ENCODE measurements at places on chromosomes 5 and 9. TPM values are rescaled to one million over a fixed set of nuclear protein-coding genes. Genes with fewer than 3 reads are reported as not detected.
A peak's percentile ranks its signal among the peaks of the same experiment; 100 is the strongest.

The NAIP gene
- total RNA-seq = 25.9 TPM

DNA sequence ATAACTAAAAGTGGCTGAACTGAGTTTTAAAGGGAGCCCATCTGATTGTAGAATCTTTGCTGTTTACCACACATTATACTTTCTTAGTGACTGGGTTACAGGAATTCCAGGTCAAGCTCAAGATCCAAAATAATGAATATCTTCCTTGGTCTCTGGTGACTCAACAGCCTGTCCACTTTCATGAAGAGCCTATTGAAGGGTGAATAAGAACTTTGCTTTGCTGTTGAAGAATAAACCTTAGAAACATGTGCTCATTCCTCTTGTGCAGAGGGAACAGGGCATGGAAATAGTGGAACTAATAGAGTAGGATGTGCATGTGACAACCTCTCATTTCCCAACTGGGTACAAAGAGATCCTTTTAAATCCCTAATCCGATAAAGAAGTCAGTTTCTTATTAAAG is 21.4 kb downstream of the ALDH1A1 start:
- H3K27me3 ChIP-seq = no peaks in the 10 kb centered on the region
- DNase-seq = no peak
- H3K4me3 ChIP-seq = no peak overlapping the region
- H3K36me3 ChIP-seq = peaks cover 11% of the 10 kb centered on the region
- peak overlapping the region; percentile 73 for H3K27ac ChIP-seq
- no peaks in the 10 kb centered on the region for H3K4me1 ChIP-seq

DNA sequence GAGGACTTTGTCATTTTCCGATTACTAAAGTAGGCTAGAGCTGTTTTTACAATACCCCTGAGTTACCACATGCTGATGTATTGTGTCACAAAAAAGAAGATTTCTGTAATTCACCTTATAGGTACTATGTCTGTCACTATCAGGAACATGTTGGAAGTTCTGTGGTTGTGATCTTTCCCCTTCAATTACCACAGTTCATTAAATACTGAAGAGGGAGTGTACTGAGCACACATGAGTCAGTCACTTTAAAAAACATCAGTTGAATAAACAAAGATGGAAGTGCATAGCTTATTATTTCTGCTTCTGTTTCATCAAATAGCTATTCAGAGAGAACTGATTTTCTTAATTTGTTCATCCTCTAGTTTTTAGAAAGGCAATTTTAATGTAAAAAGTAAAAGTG is 31.7 kb downstream of the AP3S1 start:
- H3K27me3 ChIP-seq = no peaks in the 10 kb centered on the region
- H3K27ac ChIP-seq = no peak overlapping the region
- H3K4me3 ChIP-seq = no peak overlapping the region
- no peak for DNase-seq
- H3K4me1 ChIP-seq = no peaks in the 10 kb centered on the region
- H3K36me3 ChIP-seq = peaks cover 36% of the 10 kb centered on the region

GRCh38 chr5:65043843-65044359 is 275.2 kb downstream of the CWC27 start:
- no peak overlapping the region for H3K4me3 ChIP-seq
- H3K27me3 ChIP-seq = no peaks in the 10 kb centered on the region
- no peaks in the 10 kb centered on the region for H3K36me3 ChIP-seq
- DNase-seq = no peak

- no peak for DNase-seq
- H3K4me1 ChIP-seq = no peaks in the 10 kb centered on the region
- no peak overlapping the region for H3K27ac ChIP-seq
- H3K36me3 ChIP-seq = no peaks in the 10 kb centered on the region
- H3K27me3 ChIP-seq = no peaks in the 10 kb centered on the region
Observed at GRCh38 chr5:103513701-103514100, 48.9 kb downstream of the NUDT12 start.

The FOXD4L4 gene
- not detected for total RNA-seq

The PCDHGA11 gene
- total RNA-seq = 6.7 TPM
